ENCODE measurements at places on chromosomes 6 and 20. TPM values are rescaled to one million over a fixed set of nuclear protein-coding genes. Genes with fewer than 3 reads are reported as not detected.

Gene KCNK16
- not detected for polyA plus RNA-seq

Gene GJA10
- not detected for polyA plus RNA-seq

Gene SAMD5
- not detected for polyA plus RNA-seq

Gene MROH8
- polyA plus RNA-seq, result 0.52 TPM

Gene C6orf163
- 0.26 TPM for polyA plus RNA-seq

Gene DLK2
- not detected for polyA plus RNA-seq

Gene GNL1
- 10.3 TPM for polyA plus RNA-seq

Gene VWA7
- polyA plus RNA-seq, result not detected

Gene CFB
- 0.37 TPM for polyA plus RNA-seq

Gene BPIFA1
- polyA plus RNA-seq, result not detected

Gene WFDC10A
- not detected for polyA plus RNA-seq

Gene LST1
- polyA plus RNA-seq, result 1,103 TPM

Gene TRAPPC3L
- 0.17 TPM for polyA plus RNA-seq

Gene PBOV1
- polyA plus RNA-seq, result not detected

Gene ADAM33
- not detected for polyA plus RNA-seq

Gene TNFAIP3
- 38.4 TPM for polyA plus RNA-seq

Gene ESR1
- polyA plus RNA-seq, result 0.23 TPM

Gene TAAR9
- polyA plus RNA-seq, result not detected

Gene SLPI
- polyA plus RNA-seq, result 0.71 TPM

Gene C20orf202
- polyA plus RNA-seq, result 0.06 TPM

Gene CCNC
- polyA plus RNA-seq, result 35.6 TPM

Gene C6orf141
- polyA plus RNA-seq, result not detected

Gene OR12D3
- not detected for polyA plus RNA-seq

Gene COL9A1
- not detected for polyA plus RNA-seq

Gene ARMH2
- 0.34 TPM for polyA plus RNA-seq

Gene OTOR
- not detected for polyA plus RNA-seq

Gene UQCC2
- polyA plus RNA-seq, result 37.2 TPM

Gene ZKSCAN4
- polyA plus RNA-seq, result 1.5 TPM

Gene JAG1
- polyA plus RNA-seq, result 0.70 TPM

Gene FHL5
- polyA plus RNA-seq, result not detected

Gene SIM1
- polyA plus RNA-seq, result not detected

Gene PXT1
- 0.24 TPM for polyA plus RNA-seq

Gene VSTM2L
- polyA plus RNA-seq, result not detected

Gene VIP
- polyA plus RNA-seq, result not detected

Gene CITED2
- polyA plus RNA-seq, result 253 TPM

Data from CD14-positive monocyte (primary cell).